ENCODE measurements at places on chromosomes 4 and X. TPM values are rescaled to one million over a fixed set of nuclear protein-coding genes. Genes with fewer than 3 reads are reported as not detected.

DNA sequence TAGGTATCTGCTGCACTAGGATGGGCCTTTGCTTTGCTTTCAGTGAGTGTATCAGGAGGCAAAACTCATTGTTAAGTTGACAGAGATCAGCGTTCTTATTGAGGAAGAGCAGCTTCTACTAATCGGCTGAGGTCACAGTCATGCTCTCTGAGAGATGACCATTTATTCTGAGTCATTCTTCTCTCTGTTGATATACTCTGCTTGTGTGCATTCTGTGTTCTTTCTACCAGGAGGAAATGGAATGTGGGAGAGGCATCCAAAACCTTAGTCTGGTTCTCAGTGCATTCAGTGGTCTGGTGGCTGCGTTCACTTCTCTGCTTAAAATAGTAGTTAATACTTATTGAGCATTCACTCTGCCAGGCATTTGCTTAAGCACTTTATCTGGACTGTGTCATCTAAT lies 66.2 kb downstream of the RRAGB start:
- no peaks in the 10 kb centered on the region for H3K4me1 ChIP-seq
- no peaks in the 10 kb centered on the region for H3K27me3 ChIP-seq
- no peak overlapping the region for H3K4me3 ChIP-seq
- DNase-seq: no peak
- no peak overlapping the region for H3K27ac ChIP-seq
- peaks cover 4% of the 10 kb centered on the region for H3K36me3 ChIP-seq

- H3K4me3 ChIP-seq: no peak overlapping the region
- no peak overlapping the region for H3K27ac ChIP-seq
- H3K4me1 ChIP-seq: no peaks in the 10 kb centered on the region
- H3K36me3 ChIP-seq: no peaks in the 10 kb centered on the region
- DNase-seq: no peak
These were observed 101.5 kb downstream of the PDGFC start for GRCh38 chr4:156870131-156870530.

Gene GLOD5
- total RNA-seq: not detected

- no peak overlapping the region for H3K4me3 ChIP-seq
- no peaks in the 10 kb centered on the region for H3K4me1 ChIP-seq
- no peaks in the 10 kb centered on the region for H3K36me3 ChIP-seq
- peak; percentile 25 for DNase-seq
These were observed 1.3 kb upstream of the PDE6B start for GRCh38 chr4:623914-624566.

Gene SLC10A4
- 1.6 TPM for total RNA-seq

Gene CNKSR2
- total RNA-seq: 38.0 TPM

Gene TMEM271
- not detected for total RNA-seq

Gene ZNF711
- total RNA-seq: 14.9 TPM

GRCh38 chr4:6710996-6711395 lies 1.3 kb upstream of the MRFAP1L1 start:
- H3K4me3 ChIP-seq: peak overlapping the region; percentile 27
- H3K4me1 ChIP-seq: peaks cover 8% of the 10 kb centered on the region
- H3K27me3 ChIP-seq: peaks cover 2% of the 10 kb centered on the region
- H3K27ac ChIP-seq: no peak overlapping the region

Gene PRRG1
- total RNA-seq: 9.0 TPM

Gene INTS12
- 14.5 TPM for total RNA-seq

GRCh38 chr4:94127707-94128328 lies 79.8 kb upstream of the SMARCAD1 start:
- H3K36me3 ChIP-seq: peaks cover 1% of the 10 kb centered on the region
- H3K4me1 ChIP-seq: no peaks in the 10 kb centered on the region
- no peaks in the 10 kb centered on the region for H3K27me3 ChIP-seq
- no peak overlapping the region for H3K4me3 ChIP-seq
- DNase-seq: no peak

DNA sequence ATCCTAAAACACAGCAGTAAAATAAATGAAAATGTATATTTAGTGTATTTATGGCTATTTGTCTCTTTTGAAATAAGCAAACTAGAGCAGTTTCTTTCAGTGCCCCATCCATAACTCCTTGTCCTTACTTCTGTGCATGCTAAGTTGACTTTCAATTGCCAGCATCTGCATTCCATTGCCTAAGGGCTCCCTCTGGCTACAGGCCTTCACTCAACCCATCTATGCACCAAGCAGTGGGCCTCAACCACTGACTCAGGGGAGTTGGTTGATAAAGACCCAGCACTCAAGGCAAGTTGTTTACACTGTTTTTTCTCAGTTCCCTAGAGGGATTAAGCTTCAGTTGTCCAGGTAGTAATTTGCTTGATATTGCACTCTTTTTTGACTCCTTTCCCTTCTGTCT lies 265.7 kb downstream of the IQCM start:
- DNase-seq: peak; percentile 62
- no peaks in the 10 kb centered on the region for H3K36me3 ChIP-seq
- no peaks in the 10 kb centered on the region for H3K4me1 ChIP-seq
- no peak overlapping the region for H3K27ac ChIP-seq
- no peak overlapping the region for H3K4me3 ChIP-seq
- no peaks in the 10 kb centered on the region for H3K27me3 ChIP-seq

Gene IGSF1
- total RNA-seq: 12.5 TPM

DNA sequence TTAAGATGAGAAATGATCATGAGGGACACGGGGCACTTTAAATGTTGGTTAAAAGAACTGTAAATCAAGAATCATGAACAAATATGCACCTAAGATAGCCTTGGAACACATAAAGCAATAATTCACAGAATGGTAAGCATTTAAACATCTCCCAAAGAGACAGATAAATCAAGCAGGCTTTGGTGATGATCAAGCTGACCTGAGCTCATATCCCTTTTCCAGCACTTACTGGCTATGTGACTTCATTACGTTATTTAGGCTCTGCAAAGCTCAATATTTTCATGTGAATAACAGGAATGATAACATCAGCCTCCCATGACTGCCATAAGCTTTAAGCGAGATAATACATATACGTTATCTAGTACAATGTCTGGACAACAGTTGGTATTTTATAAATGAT lies 54.9 kb downstream of the CHRNA9 start:
- no peaks in the 10 kb centered on the region for H3K27me3 ChIP-seq
- no peaks in the 10 kb centered on the region for H3K36me3 ChIP-seq
- DNase-seq: no peak
- H3K4me3 ChIP-seq: no peak overlapping the region
- no peaks in the 10 kb centered on the region for H3K4me1 ChIP-seq

- no peak within 1 kb of the TSS for H3K4me3 ChIP-seq
- no peak for DNase-seq
- H3K27me3 ChIP-seq: no peaks in the 10 kb centered on the region
These were observed at the start of gene CLTRN for GRCh38 chrX:15664487-15665444. TSS of gene CLTRN (minus strand) at chrX:15664805. CDS start at chrX:15664775, 30 bp downstream.

DNA sequence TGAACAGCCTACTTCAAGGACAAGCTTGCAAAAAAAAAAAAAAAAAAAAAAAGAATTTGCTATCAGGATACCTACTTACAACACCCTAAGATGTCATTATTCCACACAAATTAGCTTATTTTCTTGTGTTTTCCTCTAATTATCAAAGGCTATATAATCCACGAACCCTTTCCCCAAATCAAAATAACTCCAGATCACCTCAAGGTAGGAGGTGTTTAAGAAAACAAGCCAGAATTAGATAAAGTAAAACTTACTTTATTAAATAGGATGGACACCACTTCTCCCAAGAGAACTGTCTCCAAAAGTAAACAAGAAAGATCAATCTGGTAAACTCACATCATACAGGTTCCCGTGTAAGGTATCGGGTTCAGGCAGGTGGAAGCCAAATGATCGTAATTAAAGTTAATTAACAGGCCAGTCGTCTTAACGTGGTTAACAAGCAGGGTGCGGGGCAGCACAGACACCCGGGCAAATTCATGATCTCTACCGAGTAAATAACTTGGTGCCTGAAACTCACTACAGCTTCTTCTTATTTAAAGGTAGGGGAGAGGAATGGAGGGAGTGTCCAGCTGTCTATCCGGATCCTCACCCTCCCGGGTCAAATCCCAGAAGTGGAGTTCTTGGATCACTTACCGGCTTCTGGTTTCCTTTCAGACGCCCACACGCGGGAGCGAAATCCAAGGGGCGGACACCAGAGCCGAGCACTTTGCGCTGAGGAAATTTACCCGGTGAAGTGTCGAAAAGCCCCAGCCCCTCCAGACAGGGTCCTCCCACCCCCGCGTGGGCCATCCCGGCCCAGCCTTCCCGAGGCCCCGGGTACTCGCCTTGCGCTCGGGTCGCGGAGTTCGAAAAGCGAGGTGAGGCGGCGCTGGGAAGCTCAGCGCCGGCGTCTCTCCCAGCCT lies 708 bp downstream of the ARAP2 start:
- H3K4me1 ChIP-seq: no peaks in the 10 kb centered on the region
- peak; percentile 32 for DNase-seq
- peak overlapping the region; percentile 78 for H3K4me3 ChIP-seq
- no peaks in the 10 kb centered on the region for H3K36me3 ChIP-seq
- H3K27ac ChIP-seq: no peak overlapping the region

GRCh38 chr4:146165840-146166239 lies 9.7 kb upstream of the LSM6 start:
- no peaks in the 10 kb centered on the region for H3K36me3 ChIP-seq
- no peak overlapping the region for H3K4me3 ChIP-seq
- H3K27me3 ChIP-seq: no peaks in the 10 kb centered on the region
- H3K4me1 ChIP-seq: no peaks in the 10 kb centered on the region
- no peak overlapping the region for H3K27ac ChIP-seq

Gene GLRA2
- not detected for total RNA-seq

DNA sequence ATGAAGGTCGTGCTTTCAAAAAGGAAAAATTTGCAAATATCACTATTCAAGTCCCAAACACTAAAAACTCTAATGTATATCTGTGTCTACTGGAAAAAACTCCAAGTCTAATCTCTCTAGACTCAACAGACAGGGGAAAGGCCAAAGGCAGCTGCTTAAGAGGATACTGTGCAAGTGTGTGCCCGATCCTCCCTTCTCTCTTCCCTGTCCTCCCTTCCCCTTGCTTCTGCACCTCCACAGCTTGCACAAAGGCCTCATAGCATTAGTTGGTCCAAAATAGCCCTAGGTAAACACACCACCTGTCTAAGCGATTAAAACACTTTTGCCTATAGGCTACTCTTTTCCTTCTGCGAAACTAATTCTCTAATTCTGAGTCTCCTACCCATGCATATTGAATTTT lies 10.6 kb downstream of the C4orf54 start:
- H3K27me3 ChIP-seq: peaks cover 3% of the 10 kb centered on the region
- no peak overlapping the region for H3K4me3 ChIP-seq
- no peak overlapping the region for H3K27ac ChIP-seq
- no peaks in the 10 kb centered on the region for H3K36me3 ChIP-seq
- no peak for DNase-seq

GRCh38 chrX:116306218-116306617 lies 130.2 kb upstream of the SLC6A14 start:
- no peaks in the 10 kb centered on the region for H3K4me1 ChIP-seq
- H3K36me3 ChIP-seq: peaks cover 26% of the 10 kb centered on the region
- H3K4me3 ChIP-seq: no peak overlapping the region
- H3K27ac ChIP-seq: no peak overlapping the region

DNA sequence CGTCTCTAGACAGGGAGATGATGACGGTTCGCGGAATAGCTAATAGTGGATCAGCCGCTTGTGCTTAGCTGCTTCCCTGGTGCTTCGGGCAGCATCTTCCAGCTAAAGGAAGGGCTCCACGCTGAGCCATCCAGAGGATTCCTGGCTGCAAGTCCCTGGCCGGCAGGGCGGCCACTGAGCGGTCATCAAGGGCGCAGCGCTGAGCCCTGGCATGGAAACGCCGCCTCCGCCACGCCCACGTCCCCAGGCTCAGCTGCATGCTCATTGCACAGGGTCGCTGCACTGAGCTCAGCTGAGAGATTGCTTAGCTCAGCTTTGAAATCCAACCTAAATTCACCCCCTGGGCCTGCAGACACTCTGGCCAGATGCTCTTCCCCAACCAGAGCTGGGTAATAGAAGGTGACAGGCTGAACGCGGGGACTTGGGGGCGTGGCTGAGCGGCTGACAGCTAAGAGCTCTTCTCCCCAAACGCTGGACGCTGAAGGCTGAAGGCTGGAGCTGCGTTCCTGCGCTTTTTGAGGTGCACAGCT lies 118.2 kb upstream of the KIT start:
- peak; percentile 83 for DNase-seq
- peak overlapping the region; percentile 47 for H3K4me3 ChIP-seq
- no peaks in the 10 kb centered on the region for H3K4me1 ChIP-seq
- H3K36me3 ChIP-seq: peaks cover 9% of the 10 kb centered on the region
- H3K27ac ChIP-seq: no peak overlapping the region

Gene SOD3
- total RNA-seq: 3.3 TPM

- no peak overlapping the region for H3K27ac ChIP-seq
- H3K4me1 ChIP-seq: no peaks in the 10 kb centered on the region
- no peaks in the 10 kb centered on the region for H3K36me3 ChIP-seq
- no peak overlapping the region for H3K4me3 ChIP-seq
- no peaks in the 10 kb centered on the region for H3K27me3 ChIP-seq
These were observed 120.3 kb downstream of the MAD2L1 start for GRCh38 chr4:119946359-119946758.

Gene SUPT20HL2
- not detected for total RNA-seq

DNA sequence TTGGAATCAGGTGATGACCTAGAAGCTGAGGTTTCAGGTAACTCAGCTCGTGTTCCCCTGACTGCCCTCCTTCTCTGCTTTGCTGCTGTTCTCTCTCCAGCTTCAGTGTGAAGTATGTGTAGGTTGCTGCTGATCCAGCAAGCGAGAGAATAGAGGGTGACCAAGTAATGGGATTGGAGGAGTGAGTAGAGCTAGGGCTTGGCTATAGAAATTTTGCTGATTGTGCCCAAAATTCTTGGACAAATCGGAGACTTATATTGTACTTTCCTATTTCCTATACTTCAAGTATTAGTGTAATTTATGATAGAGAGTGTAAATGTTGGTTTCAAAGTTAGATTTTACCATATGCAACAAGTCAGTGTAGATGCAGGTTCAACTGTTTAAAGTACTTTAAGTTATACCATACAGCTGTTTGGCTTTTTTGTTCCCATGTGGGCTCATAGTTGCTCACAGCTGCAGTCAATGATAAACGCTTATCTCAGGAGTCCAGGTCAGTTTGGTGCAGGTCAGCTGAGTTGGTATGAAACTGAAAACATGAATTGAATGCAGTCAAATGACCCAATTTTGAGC lies 48.0 kb downstream of the RAPGEF2 start:
- DNase-seq: no peak
- no peak overlapping the region for H3K4me3 ChIP-seq
- H3K27ac ChIP-seq: peak overlapping the region; percentile 39
- peaks cover 6% of the 10 kb centered on the region for H3K4me1 ChIP-seq
- H3K27me3 ChIP-seq: no peaks in the 10 kb centered on the region

- H3K27ac ChIP-seq: no peak overlapping the region
- H3K36me3 ChIP-seq: peaks cover 1% of the 10 kb centered on the region
- no peak for DNase-seq
- no peaks in the 10 kb centered on the region for H3K27me3 ChIP-seq
- H3K4me1 ChIP-seq: no peaks in the 10 kb centered on the region
These were observed 17.7 kb upstream of the SLC25A43 start for GRCh38 chrX:119381349-119381944.

- no peak overlapping the region for H3K27ac ChIP-seq
- no peak for DNase-seq
- no peaks in the 10 kb centered on the region for H3K4me1 ChIP-seq
- H3K36me3 ChIP-seq: no peaks in the 10 kb centered on the region
These were observed 39.0 kb downstream of the FRMD7 start for GRCh38 chrX:132088864-132089263.

Gene ZBED1
- 61.1 TPM for total RNA-seq
